ENCODE measurements at places on chromosomes 1 and 21.

- no peak for DNase-seq
These were observed 2.9 kb upstream of the PSMB2 start for GRCh38 chr1:35644204-35644603.

- DNase-seq: no peak
These were observed 3.6 kb upstream of the TNNT2 start for GRCh38 chr1:201381130-201381529.

GRCh38 chr1:229645324-229645993 lies 19.4 kb downstream of the URB2 start:
- no peak for DNase-seq

GRCh38 chr1:30754684-30755171 lies 2.8 kb downstream of the LAPTM5 start:
- no peak for DNase-seq

GRCh38 chr21:22827422-22827821 lies 1829.2 kb downstream of the NCAM2 start:
- no peak for DNase-seq

DNA sequence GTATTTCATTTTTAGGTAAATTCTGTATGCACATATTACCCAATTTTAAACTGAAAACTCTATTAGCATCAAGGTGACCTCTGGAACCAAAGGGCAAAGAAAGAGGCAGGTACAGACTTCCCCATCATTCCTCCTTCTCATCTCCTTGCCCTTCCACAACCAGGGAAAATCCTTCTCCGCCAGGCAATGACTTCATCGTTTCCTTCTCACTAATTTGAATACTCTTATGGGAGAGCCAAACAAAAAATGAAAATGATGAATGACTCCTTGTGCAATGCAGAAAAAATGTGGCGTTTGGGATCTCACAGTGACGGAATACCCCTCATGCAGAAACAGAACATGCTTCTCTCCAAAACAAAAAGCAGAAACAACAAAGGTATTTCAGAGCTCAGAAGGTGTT lies 83.7 kb downstream of the HLCS start:
- no peak for DNase-seq

DNA sequence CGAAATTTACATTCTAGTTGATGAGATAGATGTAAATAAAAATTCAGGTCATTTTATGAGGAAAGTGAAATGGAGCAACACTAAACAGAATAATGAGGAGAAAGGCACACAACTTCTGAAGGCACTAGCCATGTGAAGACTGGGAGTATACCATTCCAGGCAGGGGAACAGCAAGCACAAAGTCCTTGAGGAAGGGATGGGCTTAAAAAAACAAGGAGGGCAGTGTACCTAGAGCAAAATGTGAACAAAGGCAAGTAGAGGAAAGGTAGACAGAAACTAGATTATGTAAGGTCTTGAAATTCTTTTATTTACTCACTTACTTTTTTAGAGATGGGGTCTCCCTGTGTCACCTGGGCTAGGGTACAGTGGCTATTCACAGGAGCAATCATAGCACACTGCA lies 54.1 kb upstream of the LRIG2 start:
- DNase-seq: no peak

DNA sequence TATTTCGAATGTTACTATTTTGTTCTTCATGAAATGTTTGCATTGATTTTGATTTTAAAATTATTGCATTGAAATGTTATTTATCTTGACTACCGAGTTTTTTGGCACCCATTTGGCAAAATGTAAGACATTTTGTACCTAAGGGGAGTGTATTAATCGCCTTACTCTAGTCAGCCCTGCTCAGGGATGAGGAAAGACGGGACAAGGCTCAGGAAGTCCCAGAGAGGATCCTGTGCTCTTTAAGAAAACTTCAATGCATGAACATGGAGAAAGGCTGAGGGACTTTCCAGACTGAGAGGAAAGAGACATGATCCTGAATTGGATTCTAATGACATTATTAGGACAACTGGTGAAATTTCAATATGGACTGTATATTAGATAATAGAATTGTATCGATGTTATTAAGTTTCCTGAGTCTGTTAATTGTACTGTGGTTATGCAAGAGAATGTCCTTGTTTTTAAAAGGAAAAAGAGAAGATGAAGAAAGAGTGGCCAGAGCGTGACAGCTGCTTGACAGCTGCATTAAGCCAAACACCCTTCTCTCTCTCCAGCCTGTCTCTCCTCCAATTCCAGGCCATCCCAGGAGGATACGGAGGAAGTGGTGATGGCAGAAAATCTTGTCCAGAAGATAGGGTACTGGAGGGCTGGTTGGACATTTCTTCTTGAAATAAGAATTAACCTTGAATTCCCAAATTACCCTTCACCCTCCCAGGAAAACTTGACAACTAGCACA lies 66.0 kb downstream of the PLEKHA6 start:
- DNase-seq: no peak

GRCh38 chr1:172269084-172269483 lies 151.4 kb upstream of the C1orf105 start:
- no peak for DNase-seq

DNA sequence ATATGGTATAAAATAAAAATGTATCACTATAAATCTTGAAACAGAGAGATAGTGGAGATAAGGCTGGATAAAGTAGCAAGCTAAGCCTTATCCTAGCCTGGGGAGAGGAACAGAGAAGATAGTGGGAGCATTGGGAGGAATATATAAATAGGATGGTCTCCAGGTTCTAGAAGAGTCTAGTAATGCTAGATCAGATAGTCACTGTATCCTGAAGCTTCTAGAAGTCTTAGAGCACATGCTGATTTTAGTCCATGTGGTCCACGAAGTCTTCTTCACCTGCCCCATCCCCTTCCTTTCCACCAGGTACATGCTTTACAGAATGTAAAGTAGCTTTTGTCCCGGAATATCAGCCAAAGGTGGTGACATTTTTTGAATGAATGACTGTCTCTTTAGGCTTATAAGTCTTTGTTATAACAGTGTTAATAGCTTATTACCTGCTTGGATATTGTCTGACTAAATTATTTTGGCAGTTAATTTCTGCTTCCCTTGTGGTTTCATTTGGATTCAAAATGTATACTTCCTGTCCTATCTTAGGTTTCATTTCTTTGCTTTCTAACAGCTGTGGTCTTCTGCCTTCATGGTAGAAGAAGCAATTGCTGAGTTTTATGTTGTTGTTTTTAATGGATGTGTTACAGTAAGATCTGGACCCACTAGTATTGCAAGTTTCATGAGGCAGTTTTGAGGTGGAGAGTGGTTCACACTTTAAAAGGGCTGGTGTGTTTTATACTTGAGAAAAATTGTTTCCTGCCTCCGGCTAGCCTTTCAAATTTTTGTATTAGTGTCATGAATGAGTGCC lies 5.9 kb downstream of the SMG7 start:
- no peak for DNase-seq

- DNase-seq: no peak
These were observed 109.7 kb downstream of the SLC35F3 start for GRCh38 chr1:234014208-234014607.

DNA sequence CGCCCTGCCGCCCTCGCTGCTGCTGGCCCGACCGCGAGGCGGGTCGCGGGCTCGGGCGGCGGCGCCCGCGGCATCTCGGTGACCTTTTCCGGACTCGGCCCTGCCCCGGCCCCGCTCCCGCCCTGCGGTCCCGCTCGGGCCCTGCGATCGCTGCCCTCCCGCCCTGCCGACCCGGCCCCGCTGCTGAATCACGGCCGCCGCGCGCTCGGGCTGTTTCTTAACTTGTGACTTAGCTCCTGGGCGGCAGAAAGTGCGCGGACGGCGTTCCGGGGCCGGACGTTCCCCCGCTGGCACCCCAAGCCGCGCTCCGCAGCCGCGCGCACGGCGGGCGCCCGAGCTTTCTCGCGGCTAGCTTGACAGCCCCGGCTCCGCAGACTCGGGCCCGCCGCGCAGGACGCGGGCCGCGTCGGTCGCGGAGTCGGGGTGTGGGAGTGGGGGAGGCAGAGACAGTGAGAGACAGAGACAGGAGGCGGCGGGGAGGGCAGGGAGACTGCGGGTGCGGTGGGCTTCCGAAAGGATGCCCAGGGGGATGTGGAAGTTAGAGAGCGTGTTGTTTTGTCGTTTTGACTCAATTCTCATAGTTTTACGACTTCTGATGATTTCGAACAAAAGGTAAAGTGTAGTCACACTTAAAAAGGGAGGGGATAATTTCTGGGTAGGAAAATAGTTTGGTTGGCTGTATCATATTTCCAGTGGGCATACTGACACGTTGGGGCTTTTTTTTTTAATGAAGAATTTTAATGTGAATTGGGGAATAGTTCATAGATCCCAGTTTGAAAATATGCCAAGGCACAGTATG lies 49.8 kb downstream of the PRDM2 start:
- no peak for DNase-seq

- DNase-seq: no peak
These were observed at the start of gene SFN for GRCh38 chr1:26862781-26863684. Gene SFN (plus strand): TSS chr1:26863149. CDS start chr1:26863213, 64 bp downstream.

- DNase-seq: peak; percentile 11
These were observed 30.6 kb downstream of the FAF1 start for GRCh38 chr1:50929376-50929958.

GRCh38 chr1:57494530-57495079 lies 70.7 kb upstream of the DAB1 start:
- no peak for DNase-seq

GRCh38 chr1:230385930-230386329 lies 40.2 kb downstream of the PGBD5 start:
- no peak for DNase-seq

DNA sequence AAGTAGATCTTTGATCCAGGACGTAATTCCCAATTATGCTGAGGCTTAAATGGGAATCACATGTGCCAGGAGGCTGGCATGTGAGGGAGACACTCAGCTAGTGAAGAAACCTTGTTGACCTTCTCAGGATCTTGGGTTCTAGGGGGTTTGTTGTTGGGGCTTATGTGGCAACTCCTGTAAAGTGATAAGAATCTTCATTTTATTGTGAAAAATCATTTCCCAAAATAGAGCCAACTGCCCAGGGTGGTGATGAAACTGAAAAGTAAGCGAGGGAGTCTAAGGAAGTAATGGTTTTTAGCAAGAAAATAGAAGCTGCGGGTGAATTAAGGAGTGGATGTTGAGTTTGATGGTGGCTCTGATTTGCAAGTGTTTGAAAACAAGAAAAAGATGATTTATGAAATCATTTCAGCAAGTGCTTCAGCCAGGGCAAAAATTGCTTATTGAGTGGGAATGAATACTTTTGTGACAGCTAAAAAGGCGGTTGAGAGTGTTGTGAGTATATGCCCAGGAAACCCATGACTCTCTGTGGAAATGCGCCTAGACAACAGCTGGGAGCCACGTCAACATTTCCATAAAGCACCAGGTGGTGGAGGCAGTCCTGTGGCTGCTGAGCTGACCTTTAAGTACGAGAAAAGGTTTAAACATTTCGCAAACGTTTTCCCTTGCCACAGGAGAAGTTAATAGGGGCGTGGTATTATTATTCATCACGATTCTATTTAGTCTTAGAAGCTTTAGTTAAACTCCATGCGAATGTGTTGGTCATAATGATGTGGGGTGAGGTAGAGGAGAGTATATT lies 102.7 kb downstream of the HMGB4 start:
- no peak for DNase-seq

- DNase-seq: no peak
These were observed 131.0 kb downstream of the ROR1 start for GRCh38 chr1:63904826-63905225.

DNA sequence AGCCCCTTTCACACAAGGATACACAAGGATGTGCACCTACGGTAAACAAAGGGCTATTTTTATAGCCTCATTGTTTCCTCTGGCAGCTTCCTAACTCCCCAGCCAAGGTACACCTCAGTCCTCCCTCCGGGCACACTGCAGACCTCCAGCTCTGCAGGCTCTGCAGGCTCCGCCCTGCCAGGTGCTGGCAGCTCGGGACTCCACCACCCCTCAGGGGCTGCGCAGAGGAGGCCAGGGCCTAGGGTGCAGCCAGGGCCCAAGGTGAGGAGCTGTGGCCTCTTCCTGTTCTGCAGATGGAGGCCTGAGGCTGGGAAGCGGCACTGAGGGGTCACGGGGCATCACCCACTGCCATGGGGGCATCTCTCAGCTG lies 19.8 kb upstream of the CLSTN1 start:
- no peak for DNase-seq

GRCh38 chr21:17931080-17931479 lies 111.9 kb upstream of the C21orf91 start:
- no peak for DNase-seq

GRCh38 chr1:50930193-50930592 lies 29.9 kb downstream of the FAF1 start:
- DNase-seq: no peak

GRCh38 chr1:22500471-22500870 lies 48.8 kb downstream of the ZBTB40 start:
- peak; percentile 12 for DNase-seq

GRCh38 chr1:228287541-228288425 lies 79.9 kb downstream of the OBSCN start:
- DNase-seq: no peak

GRCh38 chr1:47953661-47954060 lies 43.5 kb downstream of the TRABD2B start:
- DNase-seq: no peak

GRCh38 chr1:113830039-113830438 lies 17.8 kb upstream of the RSBN1 start:
- no peak for DNase-seq

DNA sequence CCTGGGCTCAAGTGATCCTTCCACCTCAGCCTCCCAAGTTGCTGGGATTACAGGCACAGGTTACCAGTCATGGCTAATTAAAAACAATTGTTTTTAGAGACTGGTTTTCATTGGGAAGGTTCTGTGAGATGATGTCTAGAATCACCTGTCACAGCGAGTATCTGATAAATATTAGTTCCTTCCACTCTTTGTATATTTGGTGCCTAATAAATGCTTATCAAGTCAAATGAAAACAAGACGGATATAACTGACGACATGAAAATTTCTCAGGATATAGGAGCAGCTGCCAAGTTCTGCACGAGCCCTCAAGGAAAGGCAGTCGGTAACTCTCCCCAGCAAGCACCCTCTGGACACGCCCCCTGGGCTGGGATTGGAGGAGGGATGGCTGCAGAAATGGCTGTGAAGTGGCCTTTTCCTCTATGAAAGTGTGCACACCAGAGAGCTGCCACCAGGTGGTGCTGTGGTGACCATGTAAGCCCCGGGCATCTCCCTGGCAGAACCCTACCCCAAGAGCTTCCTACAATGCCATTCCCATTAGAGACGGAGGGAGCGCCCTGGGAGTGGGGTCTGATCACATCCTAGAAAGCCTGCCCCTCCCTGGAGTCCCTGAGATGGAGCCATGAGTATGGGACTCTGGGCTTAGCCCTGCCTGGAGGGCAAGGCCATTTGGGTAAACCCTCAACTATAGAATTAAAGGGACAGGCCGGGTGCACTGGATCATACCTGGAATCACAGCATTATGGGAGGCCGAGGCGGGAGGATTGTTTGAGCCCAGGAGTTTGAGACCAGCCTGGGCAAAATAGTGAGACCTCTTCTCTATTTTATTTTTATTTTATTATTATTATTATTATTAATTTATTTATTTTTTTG lies 50.9 kb downstream of the HTR6 start:
- peak; percentile 72 for DNase-seq

- DNase-seq: no peak
These were observed 148.8 kb downstream of the TGFB2 start for GRCh38 chr1:218493986-218494385.

- no peak for DNase-seq
These were observed 1.2 kb downstream of the UBR4 start for GRCh38 chr1:19208710-19209438.

- no peak for DNase-seq
These were observed 7.5 kb downstream of the RIPK4 start for GRCh38 chr21:41759214-41759840.
